Prostate gland (tissue), 2 donors: ENCODE measurements at places on chromosomes 6 and 20. TPM values are rescaled to one million over a fixed set of nuclear protein-coding genes. Genes with fewer than 3 reads are reported as not detected.

- no peaks in the 10 kb centered on the region for H3K4me1 ChIP-seq
- DNase-seq: no peak
- no peak overlapping the region for H3K27ac ChIP-seq
- H3K27me3 ChIP-seq: no peaks in the 10 kb centered on the region
- H3K4me3 ChIP-seq: no peak overlapping the region
Measured at GRCh38 chr6:100202417-100203194, 208.6 kb upstream of the MCHR2 start.

DNA sequence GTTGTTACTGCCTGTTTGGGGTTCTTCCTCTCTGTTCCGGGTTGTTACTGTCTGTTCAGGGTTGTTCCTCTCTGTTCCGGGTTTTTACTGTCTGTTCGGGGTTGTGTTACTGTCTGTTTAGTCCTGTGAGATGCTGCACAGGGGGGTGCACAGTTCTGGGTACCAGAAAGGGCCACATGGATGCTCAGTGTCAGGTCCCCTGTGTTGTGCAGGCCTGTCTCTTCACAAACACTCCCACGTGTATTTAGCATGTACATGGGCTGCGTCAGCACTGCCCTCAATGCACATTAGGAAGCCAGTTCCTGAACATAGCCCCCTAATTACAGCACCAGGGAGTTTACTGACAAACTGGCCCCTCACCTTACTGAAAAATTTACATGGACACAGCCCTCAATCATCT is 118.5 kb downstream of the DLL1 start:
- no peak for DNase-seq
- no peaks in the 10 kb centered on the region for H3K27me3 ChIP-seq
- H3K27ac ChIP-seq: no peak overlapping the region
- H3K4me3 ChIP-seq: no peak overlapping the region
- no peaks in the 10 kb centered on the region for H3K4me1 ChIP-seq

DNA sequence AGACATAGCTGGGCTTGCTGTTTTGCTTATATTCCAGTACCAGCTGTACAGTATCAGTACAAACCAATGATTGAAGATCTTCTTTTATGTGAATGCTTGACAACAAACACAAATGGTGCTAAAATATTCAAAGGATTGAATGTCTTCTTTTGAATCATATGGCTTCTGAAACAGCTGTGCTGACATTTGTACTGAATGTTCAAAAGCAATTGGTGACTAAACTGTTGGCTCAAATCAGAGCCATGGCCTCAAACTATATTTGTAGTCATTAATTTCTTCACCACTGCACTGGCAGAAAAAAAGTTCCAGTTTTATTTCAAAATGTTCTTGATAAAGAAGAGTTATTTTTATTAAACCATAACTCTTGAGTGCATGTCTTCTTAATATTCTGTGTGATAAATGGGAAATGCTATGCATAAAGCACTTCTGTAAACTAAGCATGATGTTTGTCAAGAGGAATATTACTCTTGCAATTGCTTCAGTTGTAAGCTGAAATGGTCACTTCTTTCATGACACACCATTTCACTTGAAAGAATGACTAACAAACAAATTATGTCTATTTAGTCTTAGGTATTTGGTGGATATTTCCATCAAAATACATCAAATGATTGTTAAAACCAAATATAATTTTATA is 45.9 kb upstream of the CENPW start:
- no peaks in the 10 kb centered on the region for H3K36me3 ChIP-seq
- no peak overlapping the region for H3K27ac ChIP-seq
- H3K27me3 ChIP-seq: no peaks in the 10 kb centered on the region
- H3K4me3 ChIP-seq: no peak overlapping the region
- no peak for DNase-seq

GRCh38 chr6:650098-650497 is 6.8 kb downstream of the HUS1B start:
- H3K27me3 ChIP-seq: no peaks in the 10 kb centered on the region
- no peaks in the 10 kb centered on the region for H3K36me3 ChIP-seq
- DNase-seq: no peak
- H3K4me3 ChIP-seq: no peak overlapping the region

DNA sequence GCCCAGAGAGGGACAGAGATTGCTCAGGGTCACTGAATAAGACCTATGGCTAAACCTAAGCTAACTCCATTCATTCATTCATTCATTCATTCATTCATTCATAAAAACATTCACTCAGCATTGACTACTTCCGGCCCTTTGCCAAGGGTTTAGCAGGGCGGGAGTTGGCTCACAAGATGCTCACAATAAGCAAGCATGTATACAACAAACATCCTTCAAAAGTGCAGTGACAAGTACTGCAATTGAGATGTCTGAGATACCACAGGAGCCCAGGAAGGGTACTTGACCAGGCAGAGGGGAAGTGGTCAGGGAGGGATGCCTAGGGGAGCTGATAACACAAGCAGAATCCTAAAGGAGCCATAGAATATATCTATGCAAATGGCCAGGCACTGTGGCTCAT is 18.2 kb upstream of the KIAA1755 start:
- H3K4me3 ChIP-seq: no peak overlapping the region
- no peaks in the 10 kb centered on the region for H3K4me1 ChIP-seq
- no peak for DNase-seq
- H3K27ac ChIP-seq: no peak overlapping the region
- H3K27me3 ChIP-seq: no peaks in the 10 kb centered on the region

- H3K27me3 ChIP-seq: no peaks in the 10 kb centered on the region
- H3K27ac ChIP-seq: no peak overlapping the region
- DNase-seq: no peak
- no peaks in the 10 kb centered on the region for H3K4me1 ChIP-seq
Measured at GRCh38 chr6:133786016-133786415, 102.9 kb upstream of the TCF21 start.

- no peak for DNase-seq
- H3K27me3 ChIP-seq: no peaks in the 10 kb centered on the region
- H3K36me3 ChIP-seq: no peaks in the 10 kb centered on the region
- H3K4me1 ChIP-seq: peaks cover 3% of the 10 kb centered on the region
- H3K4me3 ChIP-seq: no peak overlapping the region
- no peak overlapping the region for H3K27ac ChIP-seq
Measured at GRCh38 chr20:64223526-64224067, 32.0 kb upstream of the PCMTD2 start.

DNA sequence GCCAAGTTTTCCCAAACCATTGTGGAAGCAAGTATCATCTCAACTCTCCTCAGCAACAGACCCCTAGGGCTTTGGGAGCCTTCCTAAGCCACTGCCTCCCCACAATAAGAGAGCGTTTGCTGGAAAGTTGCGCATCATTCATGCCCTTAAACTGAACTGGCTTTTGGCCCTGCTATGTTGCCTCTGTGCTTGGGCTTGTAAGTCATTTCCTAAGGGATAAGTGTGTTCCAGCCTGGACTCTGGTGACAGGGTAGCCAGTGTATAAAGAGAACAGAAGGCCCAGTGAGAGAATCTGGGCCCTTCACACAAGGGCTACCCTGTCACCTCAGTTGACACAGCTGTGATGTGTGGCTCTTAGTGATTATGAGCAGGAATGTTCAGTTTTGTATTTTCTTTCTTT is 77.8 kb downstream of the COL9A1 start:
- no peak overlapping the region for H3K27ac ChIP-seq
- peaks cover 6% of the 10 kb centered on the region for H3K4me1 ChIP-seq
- H3K27me3 ChIP-seq: no peaks in the 10 kb centered on the region
- no peak for DNase-seq
- H3K36me3 ChIP-seq: no peaks in the 10 kb centered on the region
- H3K4me3 ChIP-seq: no peak overlapping the region

GRCh38 chr6:100344761-100345160 is 120.0 kb downstream of the SIM1 start:
- no peak for DNase-seq
- H3K27me3 ChIP-seq: no peaks in the 10 kb centered on the region
- no peaks in the 10 kb centered on the region for H3K36me3 ChIP-seq

GRCh38 chr20:3156811-3157619 is 2.6 kb downstream of the FASTKD5 start:
- H3K4me3 ChIP-seq: no peak overlapping the region
- DNase-seq: no peak
- peaks cover 18% of the 10 kb centered on the region for H3K4me1 ChIP-seq
- H3K36me3 ChIP-seq: no peaks in the 10 kb centered on the region
- H3K27me3 ChIP-seq: no peaks in the 10 kb centered on the region
- H3K27ac ChIP-seq: no peak overlapping the region

DNA sequence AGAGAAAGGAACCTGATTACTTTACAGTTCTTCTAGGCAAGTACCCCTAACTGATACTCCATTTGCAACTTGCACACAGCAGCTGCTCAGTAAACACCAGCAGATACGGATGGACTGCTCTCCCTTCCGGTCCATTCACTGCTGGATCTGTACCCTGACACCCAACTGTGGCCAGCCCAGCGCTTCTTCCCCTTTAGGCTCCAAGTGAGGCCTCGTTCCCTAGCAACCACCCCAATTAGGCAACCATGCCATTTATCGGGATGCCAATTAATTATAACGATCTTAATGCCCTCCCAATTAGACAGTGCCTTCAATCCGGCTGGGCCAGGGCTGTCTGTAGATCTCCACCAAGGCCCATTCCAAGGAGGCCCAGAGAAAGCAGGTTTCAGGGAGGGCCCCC is 3.2 kb downstream of the SULF2 start:
- no peak overlapping the region for H3K27ac ChIP-seq
- H3K4me1 ChIP-seq: peaks cover 9% of the 10 kb centered on the region
- DNase-seq: no peak
- H3K27me3 ChIP-seq: no peaks in the 10 kb centered on the region
- H3K4me3 ChIP-seq: no peak overlapping the region

- H3K4me1 ChIP-seq: no peaks in the 10 kb centered on the region
- no peaks in the 10 kb centered on the region for H3K27me3 ChIP-seq
- no peak overlapping the region for H3K4me3 ChIP-seq
- no peak overlapping the region for H3K27ac ChIP-seq
- H3K36me3 ChIP-seq: no peaks in the 10 kb centered on the region
- DNase-seq: no peak
Measured at GRCh38 chr6:101422251-101422650, 28.7 kb downstream of the GRIK2 start.

DNA sequence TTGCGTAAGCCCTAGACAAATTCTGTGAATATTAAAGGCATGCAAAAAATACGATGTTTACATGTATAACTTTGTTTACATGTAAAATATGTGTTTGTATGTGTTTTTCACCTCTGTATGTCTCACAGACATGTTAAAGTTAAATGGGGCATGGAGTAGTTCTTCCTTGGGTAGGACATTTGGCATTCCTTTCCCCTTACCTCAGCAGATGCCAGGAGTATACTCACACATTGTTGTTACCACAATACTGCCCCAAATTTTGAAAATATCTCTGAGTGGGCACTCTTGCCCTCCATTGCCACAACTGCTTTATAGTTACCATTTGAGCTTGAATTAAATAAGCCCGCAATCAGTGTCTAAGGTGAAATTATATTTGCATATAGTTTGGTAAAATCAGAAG is 147.5 kb downstream of the MYO6 start:
- H3K36me3 ChIP-seq: no peaks in the 10 kb centered on the region
- no peak for DNase-seq
- no peak overlapping the region for H3K4me3 ChIP-seq
- no peaks in the 10 kb centered on the region for H3K27me3 ChIP-seq
- no peak overlapping the region for H3K27ac ChIP-seq

Gene TULP4
- 111 TPM for total RNA-seq

Gene CST4
- 7.9 TPM for total RNA-seq

Gene RIMS1
- total RNA-seq: 17.6 TPM

Gene ULBP3
- total RNA-seq: not detected

Gene KHDC1
- total RNA-seq: 4.2 TPM

Gene ADGRB3
- 0.59 TPM for total RNA-seq
